ENCODE measurements at places on chromosomes 3 and 15.

DNA sequence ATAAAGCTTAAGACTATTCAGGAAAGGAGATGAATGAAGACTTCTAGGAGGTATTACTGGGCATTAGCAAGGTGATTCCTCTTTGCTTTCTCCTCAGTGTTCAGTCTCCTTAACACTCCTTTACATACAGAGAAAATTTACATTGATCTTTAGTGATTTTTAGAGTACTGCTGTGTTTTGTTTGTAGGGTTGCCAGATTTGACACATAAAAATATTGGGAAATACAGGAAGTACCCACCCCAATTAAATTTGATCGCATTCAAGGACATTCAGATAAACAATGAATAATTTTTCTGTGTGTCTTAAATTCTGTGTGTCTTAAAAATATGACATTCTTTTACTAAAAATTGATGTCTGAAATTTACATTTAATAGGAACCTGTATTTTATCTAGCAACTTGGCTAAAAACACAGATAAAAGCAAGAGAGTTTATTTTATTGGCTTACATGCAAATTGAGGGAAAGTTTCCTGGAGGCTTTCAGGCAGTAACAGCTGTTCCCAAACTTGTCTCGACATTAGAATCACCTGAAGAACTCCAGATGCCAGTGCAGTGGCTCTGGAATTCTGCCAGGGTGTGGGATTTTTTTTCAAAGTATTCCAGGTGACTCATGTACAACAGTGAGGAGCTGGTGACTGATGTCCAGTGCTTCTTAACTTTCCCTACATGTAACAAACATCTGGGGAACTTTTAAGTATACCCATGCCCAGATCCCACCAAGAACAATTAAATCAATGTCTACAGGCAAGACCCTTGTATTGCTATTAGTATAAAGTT, 23.4 kb upstream of the PLOD2 start:
- no peak for DNase-seq

- no peak for DNase-seq
Observed at GRCh38 chr3:176354843-176355242, 842.4 kb downstream of the TBL1XR1 start.

- no peak for DNase-seq
Observed at GRCh38 chr3:36762918-36763849, 1.2 kb downstream of the DCLK3 start.

DNA sequence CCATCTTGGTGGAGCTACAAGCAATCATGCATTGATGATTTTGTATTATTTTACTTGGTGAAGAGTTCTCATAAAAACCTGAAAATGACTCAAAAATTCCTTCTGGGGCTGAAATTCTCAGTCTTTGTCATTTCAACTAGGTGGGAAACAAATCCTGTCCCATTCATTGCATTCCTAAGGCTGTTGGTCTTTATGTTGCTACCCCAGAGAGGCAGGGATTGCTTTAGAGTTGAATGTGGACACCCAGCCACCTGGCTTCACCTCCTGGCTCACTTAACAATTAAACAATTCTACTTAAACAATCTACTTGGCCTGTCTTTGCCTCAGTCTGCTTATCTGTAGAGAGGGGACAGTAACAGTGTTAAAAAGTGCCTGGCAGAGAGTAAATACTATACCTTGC, 117.3 kb upstream of the UBE3A start:
- no peak for DNase-seq

DNA sequence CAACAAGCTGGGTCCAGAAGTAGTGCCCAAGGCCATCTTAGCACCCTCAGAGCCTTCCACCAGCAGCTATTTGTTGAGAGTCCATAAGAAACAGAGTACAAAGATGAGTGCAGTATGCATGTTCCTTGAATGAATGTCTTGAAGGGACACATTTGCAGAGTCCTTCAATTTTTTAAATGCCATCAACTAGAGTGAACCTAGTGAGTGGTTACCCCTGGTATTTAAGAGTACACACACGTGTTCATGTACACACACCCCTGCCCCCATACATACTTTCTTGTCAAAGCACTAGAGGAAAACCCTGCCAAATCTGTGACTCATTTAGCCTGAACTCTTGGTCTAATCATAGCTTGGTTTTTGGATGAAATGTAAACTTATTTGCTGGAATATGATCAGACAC, 84.5 kb upstream of the GALNT15 start:
- DNase-seq = no peak

DNA sequence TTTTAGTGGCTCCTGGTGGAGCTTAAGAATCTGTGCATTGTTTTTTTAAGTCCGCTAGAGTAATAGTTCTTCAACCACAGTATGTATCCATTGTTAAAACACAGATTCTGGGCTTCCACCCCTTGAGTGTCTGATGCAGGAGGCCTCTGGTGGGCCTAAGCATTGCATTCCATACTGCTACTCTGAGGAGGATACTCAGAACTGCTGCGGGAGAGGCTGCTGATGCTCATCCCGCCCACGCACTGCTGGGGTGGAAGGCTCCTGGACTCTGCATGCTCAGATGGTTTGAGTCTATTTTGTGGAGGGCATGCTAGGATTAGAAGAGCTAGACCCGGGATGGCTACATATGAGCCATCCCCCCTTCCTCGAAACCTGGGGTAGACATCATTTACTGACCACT, 74.4 kb downstream of the THSD4 start:
- no peak for DNase-seq

DNA sequence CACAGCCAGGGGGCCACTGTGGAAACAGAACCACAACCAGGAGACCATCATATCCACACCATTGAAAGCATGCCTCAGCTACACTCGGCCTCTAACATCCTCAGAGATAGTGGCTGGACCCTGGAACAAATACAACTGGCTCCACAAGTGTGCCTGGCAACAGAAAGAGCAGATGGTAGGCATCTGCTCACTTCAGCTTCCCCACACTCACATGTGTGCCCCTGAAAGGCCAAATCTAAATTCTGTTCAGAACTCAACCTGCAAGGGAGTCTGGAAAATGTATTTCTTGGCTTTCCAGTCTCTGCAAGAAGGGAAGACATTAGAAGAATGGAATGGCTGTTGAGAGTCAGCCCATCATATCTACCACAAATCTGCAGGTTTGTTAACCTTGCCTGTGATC, 54.7 kb upstream of the CTNNB1 start:
- no peak for DNase-seq

Measured in hematopoietic multipotent progenitor cell treated with erythropoietin and hydrocortisone succinate and interleukin-3 and kit ligand, for 15 days (in vitro differentiated cells).